ENCODE measurements at places on chromosomes 7 and 10. TPM values are rescaled to one million over a fixed set of nuclear protein-coding genes. Genes with fewer than 3 reads are reported as not detected.
A peak's percentile ranks its signal among the peaks of the same experiment; 100 is the strongest.

DNA sequence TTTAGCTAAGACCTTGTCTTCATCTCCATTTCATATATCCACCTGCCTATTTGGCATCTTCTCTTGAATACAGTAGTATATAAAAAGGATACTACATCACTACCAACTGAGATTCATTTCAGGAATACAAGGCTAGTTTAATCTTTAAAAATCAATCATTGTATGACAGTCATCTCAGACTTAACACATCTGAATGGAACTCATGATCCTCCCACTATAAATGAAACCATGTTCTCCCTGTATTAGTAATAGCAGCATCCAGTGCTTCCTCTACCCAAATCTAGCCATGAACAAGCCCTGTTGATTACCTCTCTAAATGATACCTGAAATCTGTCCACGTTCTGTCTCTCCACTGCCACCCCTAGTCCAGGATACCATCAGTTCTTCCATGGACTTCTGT is 196.2 kb downstream of the CDK14 start:
- DNase-seq, result no peak

Gene IFIT1B
- total RNA-seq, result not detected

Gene TMEM270
- not detected for total RNA-seq

DNA sequence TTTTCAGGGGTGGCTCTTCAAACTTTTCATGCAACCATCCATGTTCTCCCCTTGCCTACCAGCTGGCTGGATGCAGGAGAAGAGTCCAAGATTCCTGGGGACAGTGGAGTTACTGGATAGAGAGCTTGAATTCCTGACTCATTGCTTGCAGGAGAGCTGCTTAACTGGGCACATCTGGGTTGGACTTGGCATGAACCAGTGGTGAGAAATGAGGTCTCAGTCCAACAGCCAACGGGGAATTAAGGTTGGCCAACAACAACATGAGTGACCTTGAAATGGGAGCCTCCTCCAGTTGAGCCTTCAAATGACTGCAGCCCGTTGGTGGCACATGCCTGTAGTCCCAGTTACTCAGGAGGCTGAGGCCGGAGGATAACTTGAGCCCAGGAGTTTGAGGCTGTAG is 58.1 kb upstream of the OPN4 start:
- DNase-seq, result peak; percentile 25

DNA sequence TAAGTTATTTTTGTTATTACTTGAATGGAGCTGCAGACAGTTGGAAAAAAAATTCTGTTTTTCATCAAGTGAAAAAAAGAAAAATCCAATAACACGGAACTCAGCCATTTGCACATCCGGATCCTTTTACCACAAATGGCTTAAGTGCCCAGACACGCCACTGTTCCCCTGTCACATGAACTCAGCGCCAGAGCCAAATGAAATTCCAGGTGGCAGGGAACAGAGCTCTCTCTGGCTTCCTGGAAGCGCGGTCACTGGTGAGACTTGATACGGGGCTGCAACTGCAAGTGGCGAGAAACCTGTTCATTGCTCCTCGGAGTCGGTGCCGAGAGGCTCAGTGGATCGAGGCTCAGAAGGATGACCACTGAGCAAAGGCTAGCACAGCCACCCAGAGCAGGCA is 60.8 kb upstream of the NPTX2 start:
- no peak for DNase-seq

GRCh38 chr7:105098863-105099515 is 85.0 kb downstream of the KMT2E start:
- no peak for DNase-seq

- DNase-seq, result no peak
Measured at GRCh38 chr10:84538036-84538435, 209.6 kb downstream of the CCSER2 start.

- DNase-seq, result no peak
Measured at GRCh38 chr7:585229-585711, 65.6 kb upstream of the PDGFA start.

Gene SMARCD3
- 67.4 TPM for total RNA-seq

GRCh38 chr7:14351167-14351566 is 361.7 kb upstream of the ETV1 start:
- no peak for DNase-seq

- peak; percentile 59 for DNase-seq
Measured at GRCh38 chr10:32957341-32958084, 517 bp downstream of the ITGB1 start.

- DNase-seq, result no peak
Measured at GRCh38 chr10:29285624-29286051, 3.2 kb upstream of the LYZL1 start.

Gene GNGT1
- 0.70 TPM for total RNA-seq
